Muscle of back (tissue), 13 donors: ENCODE measurements at places on chromosomes 2 and 18. TPM values are rescaled to one million over a fixed set of nuclear protein-coding genes. Genes with fewer than 3 reads are reported as not detected.

GRCh38 chr18:44033144-44033701, 647.5 kb upstream of the SETBP1 start:
- no peak for DNase-seq

GRCh38 chr18:63928331-63928730, 20.6 kb downstream of the SERPINB10 start:
- no peak for DNase-seq

DNA sequence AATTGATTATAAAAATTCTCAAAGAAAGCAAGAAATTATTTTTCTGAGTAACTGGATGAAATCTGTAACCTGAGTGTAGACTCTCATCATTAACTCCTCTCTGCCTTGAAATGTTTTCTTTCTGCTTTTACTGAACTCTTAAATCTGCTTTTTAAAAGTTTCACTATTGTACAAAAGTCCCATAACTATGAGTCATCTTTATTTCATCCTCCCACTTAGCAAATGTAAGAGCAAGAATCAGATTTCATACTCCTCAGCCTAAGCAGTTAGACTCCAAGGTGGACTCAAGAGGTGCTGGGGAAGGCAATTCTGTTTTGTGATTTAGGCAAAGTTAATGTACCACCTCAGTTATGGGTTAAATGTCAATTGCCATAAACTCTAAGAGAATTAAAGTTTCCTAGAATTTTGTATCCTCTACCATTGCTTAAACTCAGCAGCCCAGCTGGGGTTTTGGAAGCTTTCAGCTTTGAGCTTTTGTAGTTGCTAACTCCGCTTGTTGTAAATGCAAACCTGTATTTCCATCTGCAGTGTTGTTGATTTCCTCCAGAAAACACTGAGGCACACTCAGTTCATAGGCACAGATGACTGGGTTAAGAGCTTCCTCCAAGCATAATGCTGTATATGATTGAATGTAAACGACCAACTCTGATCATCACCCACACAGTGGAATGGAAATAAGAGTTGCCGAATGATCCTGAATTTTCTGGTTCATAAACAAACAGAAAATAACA, 268.8 kb downstream of the ARHGAP15 start:
- DNase-seq: no peak

- no peak for DNase-seq
These were observed 246.6 kb downstream of the SETBP1 start for GRCh38 chr18:44927127-44927849.

DNA sequence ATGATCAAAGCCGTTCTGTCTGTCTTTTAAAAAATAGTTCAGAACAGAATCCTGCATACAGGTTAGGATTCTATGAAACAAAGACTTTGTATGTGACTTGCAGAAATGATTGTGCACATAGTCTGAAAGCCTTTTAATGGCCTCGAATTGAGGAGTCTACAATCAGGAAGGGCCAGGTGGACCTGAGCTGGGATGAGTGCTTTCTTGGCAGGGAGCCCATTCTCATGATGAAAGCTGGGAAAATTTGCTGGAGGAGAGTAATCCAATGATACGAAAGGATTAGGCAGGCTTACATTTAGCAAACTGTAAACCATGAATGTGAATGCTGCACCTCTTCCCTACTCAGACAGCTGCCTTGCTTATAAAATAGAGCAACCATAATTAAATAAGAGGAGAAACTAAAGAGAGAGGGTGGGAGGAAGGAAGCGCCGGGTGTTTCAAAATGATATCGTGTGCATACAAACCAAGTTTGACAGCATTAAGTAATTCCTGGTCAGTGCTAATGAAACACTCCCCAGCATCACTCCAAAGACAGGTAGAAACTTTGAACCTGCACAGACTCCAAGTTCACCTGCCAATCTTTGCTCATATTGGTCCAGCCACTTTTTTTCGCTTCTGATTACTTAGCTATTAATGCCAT, 23.7 kb upstream of the CXCR4 start:
- DNase-seq: no peak

- no peak for DNase-seq
These were observed 13.3 kb upstream of the EHBP1 start for GRCh38 chr2:62692225-62692624.

PROKR1 gene
- 5.6 TPM for polyA plus RNA-seq

GRCh38 chr2:122193622-122194021, 438.2 kb downstream of the TSN start:
- DNase-seq: no peak

GRCh38 chr2:16148632-16149348, 208.4 kb downstream of the MYCN start:
- no peak for DNase-seq

LHCGR gene
- 0.31 TPM for polyA plus RNA-seq

DNA sequence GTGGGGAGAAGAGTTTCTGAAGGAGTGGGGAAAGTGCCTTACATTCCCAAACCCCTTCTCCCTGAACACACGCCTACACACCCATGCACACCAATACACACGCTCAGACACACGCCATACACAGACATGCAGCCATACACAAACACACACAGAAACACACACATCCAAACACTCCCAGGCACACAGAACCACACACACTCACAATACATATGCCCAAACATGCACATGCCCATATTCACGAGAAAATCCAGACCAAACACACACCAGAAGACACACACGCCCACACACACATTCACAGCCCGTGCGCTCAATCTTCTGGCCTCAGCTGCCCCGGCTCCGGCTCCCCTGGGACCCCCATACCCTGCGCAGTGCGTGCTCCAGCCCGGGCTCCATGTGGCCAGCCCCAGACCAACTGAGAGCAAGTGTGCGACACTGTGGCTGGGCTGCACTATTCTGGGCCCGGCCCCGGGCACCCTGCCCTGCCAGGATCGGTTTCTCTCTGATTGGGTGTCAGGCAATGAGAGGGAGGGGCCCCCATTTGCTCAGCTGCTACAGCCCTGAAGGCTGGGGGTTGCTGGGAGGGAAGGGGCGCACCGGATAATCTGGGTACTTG, at the start of gene PRKAG3:
PRKAG3 (minus strand) TSS at position 426 of the 613 bp plus-strand sequence.
- peak; percentile 47 for DNase-seq

DNA sequence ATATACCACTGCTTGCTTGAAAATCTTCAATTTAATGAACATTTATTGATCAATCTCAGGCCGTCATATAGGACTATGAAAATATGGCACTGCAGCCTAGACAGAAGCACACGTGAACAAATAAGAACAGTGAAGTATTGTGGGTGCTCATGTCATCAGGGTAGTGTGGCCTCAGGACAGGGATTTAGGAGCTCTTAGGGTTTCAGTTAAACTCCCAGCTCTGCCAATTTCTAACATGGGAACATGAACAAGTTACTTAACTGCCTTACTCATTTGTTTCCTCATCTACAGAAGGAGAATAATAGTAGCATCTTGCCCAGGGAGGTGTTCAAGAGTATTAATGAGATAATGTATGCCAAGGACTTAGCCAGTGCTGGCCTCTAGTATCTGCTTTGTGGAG, 146.0 kb upstream of the MAP3K20 start:
- no peak for DNase-seq

DNA sequence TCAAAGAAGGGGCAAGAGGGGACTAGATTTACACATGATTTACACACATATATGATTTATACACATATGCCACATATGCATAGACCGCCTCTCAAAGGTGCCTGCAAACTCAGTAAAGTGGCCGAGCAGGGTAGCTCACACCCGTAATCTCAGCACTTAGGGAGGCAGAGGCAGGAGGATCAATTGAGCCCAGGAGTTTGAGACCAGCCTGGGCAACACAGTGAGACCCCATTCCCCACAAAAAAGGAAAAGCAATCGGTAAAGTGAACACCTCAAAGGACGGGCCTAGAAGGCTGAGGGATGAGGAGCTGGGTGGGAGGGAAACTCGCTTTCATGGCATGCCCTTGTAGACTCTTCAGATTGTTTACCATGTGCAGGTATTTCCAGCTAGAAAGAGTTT, 5.1 kb downstream of the ANKRD39 start:
- DNase-seq: no peak

POTEI gene
- polyA plus RNA-seq: 0.05 TPM

RNF103 gene
- 36.3 TPM for polyA plus RNA-seq

DNA sequence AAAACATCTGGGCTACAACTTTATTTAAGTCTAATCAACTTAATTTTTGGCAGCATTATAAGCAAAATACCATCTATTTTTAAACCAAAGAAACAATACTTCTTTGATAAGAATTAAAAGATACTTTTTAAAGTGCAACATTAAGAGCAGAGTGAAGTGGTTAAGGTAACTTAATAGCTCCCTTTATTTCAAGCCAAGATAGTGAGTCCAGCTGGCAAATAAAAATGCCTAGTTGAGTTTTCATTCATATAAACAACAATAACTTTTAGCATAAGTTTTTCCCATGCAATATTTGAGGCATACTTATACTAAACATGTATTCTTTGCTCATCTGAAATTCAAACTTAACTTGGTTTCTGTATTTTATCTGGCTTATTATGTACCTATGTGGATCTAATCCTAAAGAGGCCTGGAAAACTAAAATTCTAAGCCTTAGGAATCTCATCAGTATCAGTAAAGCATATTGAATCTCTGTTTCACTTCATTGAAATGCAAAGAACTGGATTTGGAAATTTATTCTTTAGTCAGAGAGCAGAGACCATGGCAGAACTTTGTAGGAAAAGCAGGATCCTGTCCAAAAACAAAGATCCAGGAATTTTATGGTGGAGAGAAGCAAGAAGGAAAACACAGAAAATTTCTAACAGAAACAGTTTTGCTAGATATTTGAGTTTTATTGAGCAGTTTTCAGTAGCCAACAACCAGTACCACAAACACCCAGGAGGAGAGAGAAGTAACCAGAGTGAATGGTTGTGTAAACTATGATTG, 95.9 kb downstream of the COL3A1 start:
- no peak for DNase-seq

RUFY4 gene
- polyA plus RNA-seq: not detected

GRCh38 chr2:241555711-241556110, 2.8 kb upstream of the BOK start:
- no peak for DNase-seq

G6PC2 gene
- polyA plus RNA-seq: not detected

DNA sequence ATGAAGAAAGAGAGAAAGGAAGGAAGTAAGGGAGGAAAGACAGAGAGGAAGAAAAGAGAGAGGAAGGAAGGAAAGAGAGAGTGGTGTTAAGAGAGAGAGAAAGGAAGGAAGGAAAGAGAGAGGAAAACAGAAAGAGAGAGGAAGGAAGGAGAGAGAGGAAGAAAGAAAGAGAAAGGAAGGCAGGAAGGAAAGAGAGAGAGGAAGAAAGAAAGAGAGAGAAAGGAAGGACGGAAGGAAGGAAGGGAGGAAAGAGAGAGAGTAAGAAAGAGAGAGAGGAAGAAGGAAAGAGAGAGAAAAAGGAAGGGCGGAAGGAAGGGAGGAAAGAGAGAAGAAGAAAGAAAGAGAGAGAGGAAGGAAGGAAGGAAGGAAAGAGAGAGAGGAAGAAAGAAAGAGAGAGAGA, 127.4 kb downstream of the GALNT3 start:
- DNase-seq: no peak

ATG9A gene
- 27.9 TPM for polyA plus RNA-seq

GRCh38 chr18:21341141-21341540, 99.1 kb downstream of the GREB1L start:
- no peak for DNase-seq

DNA sequence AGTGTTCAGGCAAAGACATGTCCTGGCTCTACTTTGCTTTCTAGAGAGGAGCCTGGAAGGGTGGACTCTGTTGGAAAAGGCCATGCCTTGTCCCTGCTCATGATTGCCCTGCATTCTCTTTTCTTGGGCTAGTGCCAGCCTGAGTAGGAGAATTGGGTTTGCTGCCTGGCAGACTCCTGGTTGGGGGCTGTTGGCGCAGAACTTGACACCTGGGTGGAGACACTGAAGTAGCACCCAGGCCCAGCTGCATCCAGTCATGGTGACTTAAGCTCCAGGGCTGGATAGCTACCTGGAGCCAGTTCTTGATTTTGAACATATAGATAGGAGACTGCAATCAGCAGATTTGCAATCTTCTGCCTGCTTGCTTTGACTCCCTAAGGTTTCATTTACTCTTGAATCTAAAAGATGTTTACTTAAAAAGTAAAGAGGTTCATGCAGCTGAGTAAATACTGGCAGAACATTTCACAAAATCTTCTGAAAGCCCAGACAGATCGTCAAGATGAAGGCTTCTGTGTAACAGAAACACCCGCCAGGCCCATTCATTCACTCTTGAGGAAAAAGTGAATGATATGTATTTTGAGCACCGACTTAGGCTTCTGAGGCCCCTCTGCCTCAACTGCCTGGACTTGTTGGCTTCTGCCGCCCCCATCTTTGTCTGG, 38.0 kb upstream of the YWHAQ start:
- DNase-seq: peak; percentile 53

- no peak for DNase-seq
These were observed 170.1 kb downstream of the LAMA1 start for GRCh38 chr18:6947338-6948030.

- no peak for DNase-seq
These were observed 4.9 kb upstream of the CNDP1 start for GRCh38 chr18:74529378-74529777.

GRCh38 chr2:241271706-241272302, 43.7 kb downstream of the HDLBP start:
- peak; percentile 83 for DNase-seq

- DNase-seq: no peak
These were observed 448 bp downstream of the YPEL5 start for GRCh38 chr2:30147196-30147714.
